ENCODE measurements at places on chromosomes 7 and 10.

DNA sequence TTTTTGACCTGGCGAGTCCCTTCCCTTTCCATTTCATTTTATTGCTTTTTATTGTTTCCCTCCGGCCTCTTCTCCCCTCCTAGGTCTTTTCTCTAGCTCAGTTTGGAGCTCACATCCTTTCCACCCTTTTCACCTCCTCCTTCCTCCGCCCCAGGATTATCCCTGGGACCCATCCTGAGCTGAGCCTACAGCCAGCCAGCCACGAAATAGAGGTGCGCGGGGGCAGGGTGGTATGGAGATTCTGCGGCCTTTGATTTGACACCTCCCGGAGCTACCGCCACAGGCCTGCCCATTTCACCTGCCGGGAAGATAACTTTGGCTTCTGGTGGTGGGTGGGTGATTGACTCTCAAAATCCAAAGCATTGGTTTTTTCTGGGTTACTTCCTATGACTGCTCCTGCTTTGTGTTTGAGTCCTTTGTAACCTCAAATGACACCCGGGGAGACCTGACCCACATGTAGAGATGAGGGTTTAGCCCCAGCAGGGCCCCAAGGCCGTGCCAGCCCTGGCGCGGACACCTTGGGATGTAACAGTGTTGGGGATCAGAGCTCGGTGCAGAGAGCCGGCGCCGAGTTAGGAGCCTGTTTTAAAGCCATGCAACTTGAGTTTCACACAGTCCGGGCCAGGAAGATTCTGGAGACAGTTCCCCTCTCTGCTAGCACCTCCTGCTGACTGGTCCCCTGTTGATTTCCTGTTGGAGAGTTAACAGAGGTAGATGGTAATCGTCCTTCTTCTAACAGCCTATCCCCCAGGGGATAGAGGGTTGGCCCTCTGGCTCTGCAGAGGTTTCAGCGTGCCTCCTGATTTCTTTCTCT is 1.5 kb downstream of the DUSP5 start:
- peak; percentile 77 for DNase-seq

DNA sequence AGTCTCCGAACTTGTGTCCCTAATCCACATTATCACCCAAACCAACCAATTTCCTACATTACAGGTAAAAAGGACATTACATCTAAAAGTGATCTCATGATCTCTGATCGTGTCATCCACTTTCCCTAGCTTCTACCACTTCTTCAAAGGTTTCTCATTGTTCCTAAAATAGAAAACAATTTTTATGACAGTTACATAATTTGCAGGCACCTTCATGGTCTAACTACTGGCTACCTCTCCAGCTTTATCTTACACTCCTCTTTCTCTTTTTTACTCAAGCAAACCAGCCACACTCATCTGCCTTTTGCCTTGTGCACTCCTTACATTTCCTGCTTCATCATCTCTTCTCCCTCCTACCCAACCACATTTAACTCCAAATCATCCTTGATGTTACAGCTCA is 886.7 kb upstream of the SORCS1 start:
- DNase-seq, result no peak

GRCh38 chr10:28947171-28947570 is 269.9 kb downstream of the BAMBI start:
- no peak for DNase-seq

GRCh38 chr10:85544956-85545355 is 821.6 kb downstream of the GRID1 start:
- no peak for DNase-seq

GRCh38 chr10:75406462-75407223 is 5.1 kb upstream of the ZNF503 start:
- no peak for DNase-seq

DNA sequence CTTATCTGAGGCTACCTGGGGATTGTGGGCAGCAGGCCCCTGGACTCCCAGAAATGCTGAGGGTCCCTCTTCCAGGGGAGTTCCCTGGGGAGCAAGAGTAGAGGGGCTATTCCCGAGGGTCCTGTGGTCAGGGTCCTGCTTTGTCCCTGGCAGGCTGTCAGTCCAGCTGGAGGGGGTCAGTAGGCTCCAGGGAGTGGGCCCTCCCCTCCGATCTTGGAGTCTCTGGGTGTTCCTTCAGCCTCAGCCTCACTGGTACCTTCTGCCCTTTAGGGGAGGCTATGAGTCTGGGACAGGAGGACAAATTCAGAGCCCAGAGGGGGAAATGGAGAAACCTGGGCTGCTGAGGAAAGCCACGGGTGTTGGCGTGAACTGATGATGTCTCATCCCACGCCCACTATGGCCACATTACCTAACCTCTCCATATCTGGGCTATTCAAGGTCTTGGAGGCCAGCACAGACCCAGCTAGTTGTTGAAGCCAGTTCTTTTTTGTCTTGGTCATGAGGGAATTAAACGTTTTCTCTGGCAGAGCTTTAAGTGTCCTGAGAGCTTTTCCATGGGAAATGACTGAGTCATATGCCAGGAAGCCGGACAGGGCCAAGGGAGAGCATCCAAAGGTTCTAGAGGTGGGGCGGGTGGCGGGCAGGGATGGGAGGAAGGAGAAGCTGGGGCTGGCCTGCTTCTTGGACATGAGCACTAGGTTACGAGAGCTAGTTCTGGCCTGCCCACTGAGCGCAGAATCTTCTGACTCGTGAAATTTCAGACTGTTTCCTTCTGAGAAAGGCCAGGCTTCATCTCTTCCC is 6.2 kb downstream of the CALHM2 start:
- no peak for DNase-seq

DNA sequence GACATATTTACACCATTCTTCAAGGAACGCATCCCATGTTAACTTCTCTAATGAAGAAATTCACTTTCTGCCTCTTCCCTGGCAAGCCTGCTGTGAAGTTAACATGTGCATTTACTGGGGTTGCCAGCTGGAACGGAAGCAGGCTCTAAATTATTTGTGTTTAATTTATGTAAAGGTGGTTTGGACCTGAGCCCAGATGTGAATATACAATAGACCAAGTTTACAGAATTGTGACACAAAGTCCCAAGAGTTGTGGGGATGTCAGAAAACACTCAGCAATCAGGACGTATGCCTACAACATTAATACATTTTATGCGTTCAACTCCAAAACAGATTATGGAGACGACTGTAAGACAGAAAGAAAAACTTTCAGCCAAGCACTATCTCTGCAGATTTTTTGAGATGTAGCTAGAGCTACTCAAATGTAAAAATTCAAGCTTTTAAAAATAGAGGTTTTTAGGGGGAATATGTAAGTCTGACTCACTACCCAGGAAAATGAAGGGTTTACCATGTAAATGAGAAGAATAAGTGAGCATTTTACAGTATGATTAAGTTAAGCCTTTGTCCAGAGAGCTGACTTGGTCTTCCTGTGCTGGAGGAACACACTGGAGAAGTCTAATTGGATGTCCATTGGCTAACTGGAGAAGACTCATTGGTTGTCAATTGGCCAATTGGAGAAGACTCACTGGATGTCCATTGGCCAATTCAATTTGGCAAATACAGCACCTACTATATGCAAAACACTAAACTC is 19.5 kb downstream of the NRP1 start:
- DNase-seq, result no peak

GRCh38 chr7:70392256-70392876 is 739.6 kb upstream of the GALNT17 start:
- DNase-seq, result no peak

DNA sequence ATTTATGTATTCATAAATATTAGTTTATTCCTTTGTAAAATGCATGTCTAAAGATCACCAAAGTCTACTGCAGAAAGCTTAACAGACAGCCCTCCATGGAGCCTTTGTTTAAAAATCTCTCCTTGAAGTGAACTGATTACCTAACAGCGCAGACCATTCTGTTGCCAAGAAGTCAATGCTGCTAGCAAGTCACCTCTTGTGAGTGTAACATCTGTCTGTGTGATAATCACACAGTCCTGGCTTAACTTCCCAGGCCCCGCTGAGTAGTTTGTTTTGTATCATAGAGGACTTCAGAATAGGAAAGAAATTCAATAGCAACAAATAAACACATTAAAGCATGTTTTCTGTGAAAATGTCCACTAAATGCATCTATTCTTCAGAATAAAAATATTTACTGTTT is 435.3 kb upstream of the IGFBP3 start:
- no peak for DNase-seq

- DNase-seq, result no peak
These were observed 94.7 kb downstream of the WDR11 start for GRCh38 chr10:120945801-120946302.

GRCh38 chr7:132771301-132771730 is 195.0 kb upstream of the PLXNA4 start:
- DNase-seq, result no peak

GRCh38 chr10:58152673-58153263 is 114.9 kb downstream of the IPMK start:
- DNase-seq, result peak; percentile 60

GRCh38 chr10:33524966-33525365 is 190.5 kb upstream of the NRP1 start:
- DNase-seq, result no peak

DNA sequence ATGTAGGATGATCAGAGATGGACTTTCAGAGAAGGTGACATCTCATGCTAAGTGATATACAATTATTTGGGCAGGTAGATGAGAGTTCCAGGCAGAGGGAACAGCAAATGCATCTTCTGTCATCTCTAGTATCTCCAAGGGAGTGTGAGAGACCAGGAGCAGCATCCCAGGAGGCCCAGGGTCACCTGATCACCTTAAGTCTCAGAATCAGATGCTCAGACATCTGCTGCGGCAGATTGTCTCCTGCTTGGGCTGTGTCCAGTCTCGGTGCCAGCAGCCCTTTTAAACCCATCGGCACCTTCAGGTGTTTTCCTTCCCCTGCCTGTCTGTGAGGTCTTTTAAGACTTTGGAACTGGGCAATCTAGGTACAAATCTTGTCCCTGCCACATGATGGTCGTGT is 690.6 kb downstream of the LRMDA start:
- DNase-seq, result no peak

DNA sequence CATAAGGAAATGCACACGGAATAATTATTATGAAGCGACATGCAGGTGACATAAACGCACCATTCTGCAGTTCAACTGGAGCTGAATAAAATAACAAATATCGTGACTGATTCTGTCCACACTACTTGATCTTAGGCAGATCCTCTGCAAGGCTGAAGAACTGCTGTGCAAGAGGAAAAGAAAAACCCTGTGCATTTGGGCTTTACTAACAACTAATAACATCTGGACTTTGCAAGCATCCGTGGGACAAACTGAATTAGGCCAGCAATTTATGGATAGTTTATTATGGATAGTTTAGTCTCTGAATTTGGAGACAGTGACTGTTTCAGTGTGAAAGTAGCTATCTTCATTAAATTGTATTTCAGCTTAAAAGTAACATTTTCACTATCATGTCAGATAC is 309.4 kb downstream of the SFMBT2 start:
- no peak for DNase-seq

DNA sequence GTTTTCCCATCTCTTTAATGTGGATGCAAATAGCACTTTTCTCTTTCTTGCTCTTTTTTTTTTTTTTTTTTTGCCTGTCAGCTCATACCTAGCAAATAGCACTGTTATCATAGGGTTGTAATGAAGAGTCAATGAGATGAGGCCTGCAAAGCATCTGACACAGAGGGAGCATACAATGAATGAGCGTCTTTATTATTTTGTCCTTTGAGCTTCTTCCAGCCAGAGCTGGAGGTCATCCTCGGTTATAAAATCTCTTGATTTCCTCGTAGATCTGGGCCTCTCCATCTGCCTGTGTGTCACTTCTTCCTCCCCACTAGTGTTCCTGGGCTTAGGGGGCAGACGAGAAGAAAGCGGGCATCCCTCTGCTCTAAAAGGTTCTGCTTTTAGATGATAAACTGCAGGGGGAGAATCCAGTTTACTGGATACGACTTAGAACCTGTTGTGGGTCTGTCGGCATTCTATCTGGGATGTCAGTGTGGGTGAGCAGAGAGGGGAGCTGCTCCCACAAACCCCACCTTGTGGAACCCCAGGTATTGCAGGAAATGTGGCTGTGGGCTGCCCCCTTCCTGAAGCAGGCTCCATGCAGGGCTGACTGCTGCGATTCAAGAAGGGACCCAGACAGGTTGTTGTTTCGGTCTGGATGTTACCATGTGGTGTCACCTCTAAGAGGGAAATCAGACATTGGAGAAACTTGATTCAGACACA is 135.8 kb upstream of the GPR26 start:
- DNase-seq, result no peak

DNA sequence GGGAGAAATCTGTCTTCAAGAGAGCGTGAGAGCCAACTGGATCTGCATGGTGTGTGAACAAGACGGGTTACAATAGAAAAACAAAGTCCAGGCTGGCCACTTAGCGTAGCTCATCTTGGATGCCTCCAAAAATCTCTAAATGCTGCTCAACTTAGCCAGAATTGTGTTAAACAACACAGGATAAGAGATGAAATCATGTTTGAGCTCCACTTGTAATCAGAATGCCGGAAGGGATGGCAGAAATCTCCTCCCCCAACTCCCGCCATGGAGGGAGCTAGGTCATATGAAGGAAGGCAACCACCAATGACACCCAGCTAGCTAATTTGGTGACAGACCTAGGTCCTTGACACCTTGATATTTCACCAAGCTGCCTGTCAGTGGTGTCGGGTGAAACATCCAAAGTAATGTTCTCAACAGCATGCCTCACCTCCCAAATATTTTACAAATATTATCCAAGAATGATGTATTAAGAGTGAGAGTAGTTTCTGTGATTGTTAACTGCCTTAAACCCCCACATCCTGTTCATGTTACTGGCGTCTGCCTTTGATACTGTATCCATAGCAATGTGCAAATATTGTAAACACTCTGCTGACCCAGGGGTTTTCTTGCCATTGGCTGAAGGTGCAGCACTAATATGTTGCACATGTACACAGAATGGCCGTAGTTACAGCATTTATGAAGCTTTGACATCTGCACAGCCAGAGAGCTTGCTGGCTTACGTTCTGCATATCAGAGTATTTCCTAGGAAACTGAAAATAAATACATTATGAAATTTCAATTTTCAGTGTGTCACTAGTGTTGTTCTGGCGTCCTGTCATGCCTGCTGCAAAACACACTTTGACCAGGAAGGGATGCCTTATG is 25.8 kb downstream of the TMEM254 start:
- DNase-seq, result peak; percentile 58

- DNase-seq, result no peak
These were observed 252.6 kb upstream of the IGFBP3 start for GRCh38 chr7:46173476-46174195.

DNA sequence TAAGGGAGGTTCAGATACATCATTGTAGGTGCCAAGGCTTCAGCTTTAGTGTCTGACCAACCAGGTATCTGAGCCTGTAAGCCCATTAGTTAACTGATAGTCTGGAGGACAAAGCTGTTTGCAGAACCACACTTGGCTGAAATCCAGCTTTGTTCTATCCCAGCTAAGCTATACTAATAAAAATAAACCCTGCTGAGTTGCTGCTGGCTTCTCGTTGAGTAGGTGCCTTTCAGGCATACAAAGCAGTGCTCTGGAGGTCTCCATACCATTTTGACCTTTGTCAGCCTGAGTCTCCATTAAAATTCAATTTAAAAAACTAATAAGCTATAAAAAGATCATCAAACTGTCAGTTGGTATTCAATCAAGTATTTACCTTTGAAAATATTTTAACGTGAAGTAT is 22.0 kb downstream of the CDCA7L start:
- DNase-seq, result no peak

All from activated CD4-positive, alpha-beta T cell treated with anti-CD3 and anti-CD28 coated beads, Interleukin-10, Interleukin-2, amounts not matched to agents 100 ng/mL and 50 ng/mL, durations not matched to agents 16 hours and 8 hours (primary cell).